ENCODE measurements at places on chromosomes 11 and 22.
A peak's percentile ranks its signal among the peaks of the same experiment; 100 is the strongest.

- no peak for DNase-seq
Observed at GRCh38 chr11:71473793-71474080, 20.7 kb downstream of the NADSYN1 start.

- no peak for DNase-seq
Observed at GRCh38 chr11:490186-490929, 16.7 kb downstream of the RNH1 start.

DNA sequence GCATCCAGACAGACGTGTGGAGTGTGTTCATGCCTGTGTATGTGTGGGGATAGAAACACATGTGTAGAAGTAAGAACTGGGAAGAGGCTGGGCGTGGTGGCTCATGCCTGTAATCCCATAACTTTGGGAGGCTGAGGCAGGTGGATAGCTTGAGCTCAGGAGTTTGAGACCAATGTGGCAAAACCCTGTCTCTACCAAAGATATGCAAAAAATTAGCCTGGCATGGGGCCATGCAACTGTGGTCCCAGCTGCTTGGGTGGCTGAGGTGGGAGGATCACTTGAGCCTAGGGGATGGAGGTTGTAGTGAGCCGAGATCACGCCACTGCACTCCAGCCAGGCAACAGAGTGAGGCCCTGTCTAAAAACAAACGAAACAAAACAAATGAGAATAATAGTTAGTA is 1166.6 kb downstream of the TBC1D22A start:
- no peak for DNase-seq

DNA sequence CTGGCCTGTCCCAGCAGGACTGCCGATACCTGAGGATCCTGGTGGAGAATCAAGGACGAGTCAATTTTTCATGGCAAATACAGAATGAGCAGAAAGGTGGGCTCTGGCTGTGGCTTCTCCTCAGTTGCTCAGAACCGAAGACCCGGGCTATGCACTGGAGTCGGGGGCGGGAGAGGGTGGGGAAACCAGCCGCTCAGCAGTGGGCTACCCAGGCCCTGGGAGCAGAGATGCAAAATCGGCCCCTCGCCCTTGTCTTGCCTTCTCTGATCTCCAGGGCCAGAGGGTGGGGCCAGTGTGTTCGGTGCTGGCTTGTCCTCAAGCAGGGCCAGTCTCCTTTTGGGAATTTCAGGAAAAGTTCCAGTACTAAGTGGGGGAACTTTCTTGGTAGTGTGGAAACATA is 18.4 kb upstream of the GLB1L2 start:
- no peak for DNase-seq

DNA sequence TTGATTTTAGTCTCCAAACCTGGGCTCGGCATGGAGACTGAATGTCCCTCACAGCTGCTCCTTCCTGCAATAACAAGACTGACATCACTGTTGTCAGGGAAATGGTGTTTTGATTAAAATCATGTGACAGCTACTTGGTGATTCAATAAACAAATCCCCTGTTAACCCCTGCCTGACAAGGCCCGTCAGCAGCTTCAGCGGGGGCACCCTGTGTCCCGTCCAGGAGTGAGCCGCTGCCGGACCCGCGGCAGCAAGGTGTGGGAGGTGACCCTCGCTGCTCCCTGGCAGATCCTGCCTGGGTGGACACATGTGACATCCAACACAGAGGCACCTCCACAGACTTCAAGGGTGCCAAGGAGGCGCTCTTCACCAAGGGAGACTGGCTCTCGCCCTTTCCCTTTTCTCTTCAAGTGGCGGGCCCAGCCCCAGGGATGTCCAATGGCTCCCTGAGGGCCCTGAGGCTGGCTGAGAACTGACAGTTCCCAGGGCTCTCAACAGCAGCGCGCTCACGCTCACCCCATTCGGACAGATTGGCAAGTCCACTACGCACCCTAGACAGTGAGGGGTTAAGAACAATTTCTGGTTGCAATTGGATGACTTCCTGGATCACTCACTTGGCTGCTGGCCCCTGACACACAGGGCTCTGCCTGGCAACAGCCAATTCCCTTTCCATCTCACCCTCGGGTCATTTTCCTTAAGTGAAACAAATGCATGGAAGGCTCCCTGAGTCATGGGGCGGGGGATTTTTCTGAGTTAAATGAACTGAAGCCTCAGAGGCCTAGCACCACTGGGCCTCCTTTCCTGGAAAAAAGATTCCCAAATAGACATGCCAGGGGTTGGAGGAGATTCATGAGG is 30.7 kb downstream of the PPP2R1B start:
- no peak for DNase-seq

- DNase-seq: no peak
Observed at GRCh38 chr11:60700689-60701468, 1.5 kb downstream of the MS4A8 start.

GRCh38 chr11:70078781-70079616 is 882 bp downstream of the ANO1 start:
- no peak for DNase-seq

GRCh38 chr11:12653729-12654128 is 20.5 kb upstream of the TEAD1 start:
- no peak for DNase-seq

GRCh38 chr11:73308961-73309919 is 1.2 kb downstream of the ARHGEF17 start:
- DNase-seq: no peak

GRCh38 chr22:40300884-40301672 is 45.2 kb upstream of the ADSL start:
- DNase-seq: no peak

DNA sequence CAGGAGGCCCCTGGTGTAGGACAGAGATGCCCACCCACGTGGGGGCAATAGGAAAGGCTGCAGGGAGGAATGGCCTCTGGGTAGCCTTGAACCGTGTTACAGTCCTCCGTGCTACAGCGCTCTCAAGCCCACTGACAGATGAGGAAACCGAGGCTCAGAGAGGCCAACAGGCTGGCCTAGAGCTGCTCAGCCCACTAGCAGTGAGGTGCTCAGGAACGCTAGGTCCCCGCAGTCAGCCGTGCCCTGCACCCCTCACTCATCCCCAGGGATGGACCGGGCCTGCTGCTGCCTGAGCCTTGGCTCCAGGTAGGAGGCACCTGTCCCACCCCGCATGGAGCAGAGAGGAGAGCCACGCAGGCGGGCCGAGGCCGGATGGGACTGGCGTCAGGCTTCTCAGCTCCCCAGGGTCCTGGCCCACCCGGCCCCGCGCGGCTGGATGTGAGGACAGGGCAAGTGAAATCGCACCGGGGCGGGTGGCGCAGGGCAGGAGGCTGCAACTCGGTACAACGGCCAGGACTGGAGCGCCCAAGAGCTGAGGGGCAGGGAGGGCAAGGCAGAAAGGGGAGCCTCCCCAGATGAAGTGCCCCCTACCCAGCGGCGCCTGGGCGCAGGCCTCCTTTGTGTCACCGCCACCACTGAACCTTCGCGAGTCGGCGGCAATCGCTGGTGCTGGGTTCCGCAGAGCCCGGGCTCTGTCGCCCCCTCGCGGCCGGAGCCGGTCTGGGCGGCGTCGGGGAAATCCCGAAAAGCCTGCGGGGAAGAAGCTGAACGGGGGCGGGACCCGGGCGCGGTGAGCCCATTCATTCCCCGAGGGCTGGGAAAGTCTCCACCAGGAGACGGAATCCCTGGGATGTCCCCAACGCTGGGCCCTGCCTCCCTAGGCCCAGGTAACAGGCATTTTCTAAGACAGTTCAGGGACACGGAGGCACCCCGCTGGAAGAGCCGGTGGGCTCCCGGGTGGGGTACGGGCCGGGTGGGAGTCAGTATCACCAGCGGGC is 8.4 kb upstream of the SLC2A11 start:
- peak; percentile 35 for DNase-seq

GRCh38 chr11:41282395-41282794 is 177.1 kb downstream of the LRRC4C start:
- DNase-seq: no peak

- no peak for DNase-seq
Observed at GRCh38 chr11:41494716-41495115, 35.3 kb upstream of the LRRC4C start.

- DNase-seq: no peak
Observed at GRCh38 chr11:10095412-10096208, 198.4 kb downstream of the SBF2 start.

- no peak for DNase-seq
Observed at GRCh38 chr11:63766531-63767235, 1.9 kb downstream of the ZFTA start.

- no peak for DNase-seq
Observed at GRCh38 chr22:42641801-42642413, 1.5 kb upstream of the ATP5MGL start.

- DNase-seq: no peak
Observed at GRCh38 chr11:61503135-61503770, 5.3 kb upstream of the LRRC10B start.

DNA sequence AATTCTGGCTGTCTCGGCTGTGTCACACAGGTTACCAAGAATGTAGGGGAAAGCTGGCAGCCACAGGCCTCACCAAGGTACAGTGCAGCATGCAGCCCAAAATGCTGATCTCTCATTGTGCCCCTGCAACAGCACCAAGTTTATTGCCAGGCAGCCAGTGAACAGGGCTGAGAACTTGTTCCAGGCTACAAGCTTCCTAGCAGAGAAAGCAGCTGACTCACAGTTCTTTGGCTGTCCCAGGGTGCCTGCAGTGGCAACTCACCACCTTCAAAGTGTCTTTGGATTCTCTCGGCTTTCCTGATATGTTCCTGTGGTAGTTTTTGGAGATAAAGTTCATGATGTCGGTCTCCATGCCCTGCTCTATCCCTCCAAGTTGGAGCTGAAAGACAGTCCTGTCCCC is 719.1 kb upstream of the ANO3 start:
- no peak for DNase-seq

DNA sequence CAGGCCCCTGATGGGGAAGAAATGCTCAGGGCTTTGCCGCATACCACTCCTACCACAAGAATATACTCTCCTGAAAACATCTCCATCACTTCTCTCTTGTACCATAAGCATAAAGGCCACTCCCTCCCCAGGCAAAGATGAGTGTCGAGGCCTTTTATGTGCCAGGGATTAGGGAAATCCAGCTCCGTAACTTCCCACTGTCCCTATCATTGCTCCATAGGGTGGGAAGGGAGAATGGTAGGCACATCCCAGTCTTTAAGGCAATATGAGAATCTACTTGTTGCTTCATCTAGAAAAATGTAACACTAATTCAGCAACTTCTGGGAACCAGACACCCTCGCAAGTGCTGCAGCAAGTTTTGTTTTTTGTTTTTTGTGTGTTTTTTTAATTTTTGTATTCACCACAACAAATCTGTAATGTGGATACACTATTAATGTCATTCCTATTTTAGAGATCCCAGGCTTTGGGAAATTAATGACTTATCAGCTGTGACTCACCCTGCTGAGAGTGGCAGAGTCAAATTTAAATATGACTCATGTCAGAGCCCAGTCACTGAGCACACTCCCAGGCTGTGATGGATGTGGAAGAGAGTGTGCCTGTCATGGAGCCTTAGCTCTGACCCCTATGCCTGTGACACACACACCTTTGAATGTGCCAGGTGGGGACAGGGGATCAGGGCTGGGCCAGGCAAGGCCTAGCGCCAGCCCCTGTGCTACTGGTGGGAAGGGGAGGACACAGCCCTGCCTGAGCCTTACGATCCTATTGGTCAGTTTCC is 23.4 kb downstream of the PANX1 start:
- no peak for DNase-seq

GRCh38 chr22:49216579-49216978 is 611.1 kb downstream of the BRD1 start:
- no peak for DNase-seq

DNA sequence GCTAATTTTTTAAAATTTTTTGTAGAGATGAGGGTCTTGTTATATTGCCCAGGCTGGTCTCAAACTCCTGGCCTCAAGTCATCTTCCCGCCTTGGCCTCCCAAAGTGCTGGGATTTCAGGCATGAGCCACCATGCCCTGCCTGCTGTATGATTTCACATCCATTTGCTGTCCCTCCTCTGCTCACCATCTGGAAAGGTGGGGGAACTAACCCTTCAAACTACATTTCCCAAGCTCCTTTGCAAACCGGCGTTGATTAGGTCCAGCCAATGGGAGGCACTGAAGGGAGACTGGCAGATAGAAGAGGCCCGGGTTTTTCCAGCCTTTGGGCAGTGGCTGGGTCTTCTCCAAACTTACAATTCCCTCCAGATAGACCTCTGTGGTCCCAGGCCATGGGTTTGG is 19.3 kb downstream of the RFPL1 start:
- no peak for DNase-seq

- no peak for DNase-seq
Observed at GRCh38 chr11:119461229-119461963, 38.4 kb upstream of the THY1 start.

GRCh38 chr11:75635066-75635862 is 33.6 kb downstream of the MAP6 start:
- no peak for DNase-seq

DNA sequence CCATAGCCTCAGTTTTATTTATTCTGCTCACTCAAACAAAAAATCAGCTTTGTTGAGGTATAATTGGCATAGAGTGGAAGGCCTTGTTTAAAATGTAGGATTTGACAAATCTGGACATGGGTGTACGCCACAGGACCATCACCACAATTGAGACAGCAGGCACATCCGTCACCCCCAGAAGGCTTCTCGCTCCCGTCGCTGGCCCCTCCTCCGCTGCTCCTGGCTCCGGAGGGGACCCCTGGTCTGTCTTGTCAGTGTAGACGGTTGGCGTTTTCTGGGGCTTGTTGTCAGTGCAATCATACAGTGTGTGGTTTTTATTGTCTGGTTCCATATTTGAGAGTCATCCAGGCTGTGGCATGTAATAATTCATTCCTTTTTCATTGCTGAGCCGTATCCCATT is 97.6 kb downstream of the KCNQ1 start:
- no peak for DNase-seq

DNA sequence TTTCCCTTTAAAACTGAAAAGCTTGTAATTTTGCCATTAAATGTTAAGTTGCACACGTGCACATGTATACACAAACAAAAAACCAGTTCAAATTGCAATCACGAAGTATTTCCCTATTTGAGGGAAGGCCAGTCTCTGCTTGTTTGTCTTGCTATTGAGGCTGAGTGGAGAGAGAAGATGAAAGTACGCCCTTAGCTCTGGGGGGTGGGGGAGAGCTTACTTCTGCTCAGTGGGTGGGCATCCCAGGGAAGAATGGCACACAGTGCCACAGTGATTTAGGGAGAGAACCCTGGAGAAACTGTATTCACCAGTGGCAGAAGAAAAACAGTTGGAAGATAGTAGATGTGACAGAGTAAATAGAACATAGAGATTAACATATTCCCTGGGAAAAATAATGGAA is 8.7 kb downstream of the YAP1 start:
- no peak for DNase-seq

DNA sequence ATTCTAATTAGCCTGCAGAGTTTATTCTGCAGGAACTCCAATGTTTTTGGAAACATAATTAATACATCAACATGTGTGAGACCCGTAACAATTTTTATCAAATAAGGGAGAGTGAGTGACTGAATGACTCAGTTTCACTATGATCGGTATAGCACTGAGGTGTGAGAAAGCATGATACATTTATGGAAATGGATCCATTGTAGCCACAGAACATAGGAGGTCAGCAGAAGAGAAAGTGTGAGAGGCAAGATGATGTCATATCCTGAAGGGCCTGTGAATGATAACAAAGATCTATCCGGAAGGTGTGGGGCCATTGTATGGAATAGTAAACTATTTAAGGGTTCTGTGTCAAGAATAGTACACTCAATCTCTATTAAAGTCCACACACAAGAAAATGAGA is 1406.1 kb upstream of the TENM4 start:
- DNase-seq: no peak

All from KG1 (cell line).